Psoas muscle (tissue), 8 donors: ENCODE measurements at places on chromosomes 16 and 17. TPM values are rescaled to one million over a fixed set of nuclear protein-coding genes. Genes with fewer than 3 reads are reported as not detected.

Gene CACNG3
- total RNA-seq = not detected

- H3K27me3 ChIP-seq = no peaks in the 10 kb centered on the region
- H3K27ac ChIP-seq = no peak overlapping the region
- no peak overlapping the region for H3K4me3 ChIP-seq
Observed at GRCh38 chr17:78448356-78448993, 70.0 kb downstream of the PGS1 start.

Gene KRTAP4-9
- total RNA-seq = not detected

- H3K36me3 ChIP-seq = no peaks in the 10 kb centered on the region
- H3K4me1 ChIP-seq = no peaks in the 10 kb centered on the region
- no peak overlapping the region for H3K27ac ChIP-seq
- no peaks in the 10 kb centered on the region for H3K27me3 ChIP-seq
- no peak for DNase-seq
Observed at GRCh38 chr16:83185902-83186301, 559.1 kb downstream of the CDH13 start.

GRCh38 chr17:70499067-70499786, 329.9 kb downstream of the KCNJ2 start:
- no peak overlapping the region for H3K27ac ChIP-seq
- no peak overlapping the region for H3K4me3 ChIP-seq
- H3K4me1 ChIP-seq = no peaks in the 10 kb centered on the region
- H3K36me3 ChIP-seq = no peaks in the 10 kb centered on the region
- no peaks in the 10 kb centered on the region for H3K27me3 ChIP-seq

- no peak overlapping the region for H3K27ac ChIP-seq
- H3K4me3 ChIP-seq = no peak overlapping the region
- peaks cover 6% of the 10 kb centered on the region for H3K4me1 ChIP-seq
- no peaks in the 10 kb centered on the region for H3K36me3 ChIP-seq
- H3K27me3 ChIP-seq = no peaks in the 10 kb centered on the region
Observed at GRCh38 chr16:14564861-14565687, 65.0 kb downstream of the PARN start.

Gene PRSS8
- not detected for total RNA-seq

Gene ACAP1
- 16.5 TPM for total RNA-seq

DNA sequence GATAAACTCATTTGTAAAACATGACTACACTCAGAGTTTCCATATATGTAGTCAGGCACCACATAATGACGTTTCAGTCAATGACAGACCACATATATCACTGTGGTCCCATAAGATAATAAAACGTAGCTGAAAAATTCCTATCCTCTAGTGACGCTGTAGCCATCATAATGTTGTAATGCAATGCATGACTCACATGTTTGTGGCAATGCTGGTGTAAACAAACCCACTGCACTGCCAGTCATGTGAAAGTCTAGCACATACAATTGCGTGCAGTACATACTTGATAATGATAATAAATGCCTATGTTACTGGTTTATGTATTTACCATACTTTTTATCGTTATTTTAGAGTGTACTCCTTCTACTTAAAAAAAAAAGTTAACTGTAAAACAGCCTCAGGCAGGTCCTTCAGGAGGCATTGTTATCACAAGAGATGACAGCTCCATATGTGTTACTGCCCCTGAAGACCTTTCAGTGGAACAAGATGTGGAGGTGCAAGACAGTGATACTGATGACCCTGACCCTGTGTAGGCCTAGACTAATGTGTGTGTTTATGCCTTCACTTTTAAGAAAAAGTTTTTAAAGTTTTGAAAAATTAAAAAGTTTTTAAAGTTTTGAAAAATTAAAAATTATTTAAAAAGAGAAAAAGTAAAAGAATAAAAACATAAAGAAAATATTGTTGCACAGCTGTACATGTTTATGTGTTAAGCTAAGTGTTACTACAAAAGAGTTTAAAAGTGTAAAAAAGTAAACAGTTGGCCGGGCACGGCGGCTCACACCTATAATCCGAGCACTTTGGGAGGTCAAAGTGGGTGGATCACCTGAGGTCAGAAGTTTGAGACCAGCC, 9.0 kb downstream of the STAT5B start:
- no peak for DNase-seq
- H3K4me1 ChIP-seq = peaks cover 34% of the 10 kb centered on the region
- H3K27ac ChIP-seq = peak overlapping the region; percentile 72

Gene KRTAP16-1
- not detected for total RNA-seq

Gene TBC1D3
- total RNA-seq = not detected

DNA sequence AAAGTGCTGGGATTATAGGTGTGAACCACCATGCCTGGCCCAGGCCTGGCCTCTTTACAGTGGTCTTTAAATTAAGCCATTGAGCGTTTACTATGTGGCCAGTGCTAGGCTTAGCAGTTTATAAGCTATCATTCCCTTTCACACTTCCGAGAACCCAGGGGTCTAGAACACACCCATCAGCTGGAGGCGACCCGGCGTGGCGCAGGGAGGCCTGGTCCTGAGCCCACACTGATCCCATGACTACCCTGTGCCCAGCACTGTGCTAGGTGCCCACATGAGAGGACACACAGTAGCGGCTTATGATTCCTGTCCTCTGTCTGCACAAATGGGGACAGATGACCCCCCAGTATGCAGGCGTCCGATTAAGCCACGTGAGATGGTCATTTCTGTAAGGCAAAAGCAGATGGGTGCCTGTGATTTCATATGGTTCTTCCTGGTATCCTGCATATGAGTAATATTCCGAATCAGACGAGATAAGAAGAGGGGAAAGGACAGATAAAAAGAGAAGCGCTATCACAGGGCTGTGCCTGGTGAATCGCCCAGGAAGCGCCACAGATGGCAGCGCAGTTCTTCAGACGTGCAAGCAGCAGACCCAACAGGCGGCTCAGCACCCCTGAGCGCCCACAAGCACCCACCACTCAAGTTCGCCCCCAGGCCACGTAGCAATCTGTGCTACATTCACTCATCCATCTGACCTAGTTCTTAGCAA, 5.3 kb downstream of the OSGIN1 start:
- H3K4me1 ChIP-seq = peaks cover 22% of the 10 kb centered on the region
- H3K27me3 ChIP-seq = no peaks in the 10 kb centered on the region
- H3K36me3 ChIP-seq = peaks cover 61% of the 10 kb centered on the region
- no peak for DNase-seq
- H3K27ac ChIP-seq = peak overlapping the region; percentile 24

DNA sequence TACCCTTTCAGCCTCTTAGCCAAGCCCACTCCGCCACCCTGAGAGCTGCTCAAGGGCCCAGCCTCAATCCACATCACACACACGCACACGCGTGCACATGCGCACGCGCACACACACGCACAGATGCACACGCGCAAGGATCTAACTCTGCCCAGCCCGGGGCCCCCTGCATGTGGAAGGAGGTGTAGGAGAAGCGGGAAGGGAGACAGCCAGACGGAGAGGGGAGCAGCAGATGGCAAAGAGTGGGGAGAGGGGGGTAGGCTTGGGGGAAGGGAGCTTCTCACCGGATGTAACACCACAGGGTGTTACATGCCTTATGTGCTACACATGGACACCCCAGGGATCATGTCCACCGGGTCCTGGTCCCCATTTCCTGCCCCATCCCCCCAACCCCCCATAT, 15.3 kb downstream of the DLG4 start:
- H3K4me1 ChIP-seq = peaks cover 7% of the 10 kb centered on the region
- peak overlapping the region; percentile 65 for H3K4me3 ChIP-seq
- peaks cover 1% of the 10 kb centered on the region for H3K27me3 ChIP-seq
- peaks cover 10% of the 10 kb centered on the region for H3K36me3 ChIP-seq
- no peak for DNase-seq
- no peak overlapping the region for H3K27ac ChIP-seq

Gene ZFP3
- total RNA-seq = 7.7 TPM

DNA sequence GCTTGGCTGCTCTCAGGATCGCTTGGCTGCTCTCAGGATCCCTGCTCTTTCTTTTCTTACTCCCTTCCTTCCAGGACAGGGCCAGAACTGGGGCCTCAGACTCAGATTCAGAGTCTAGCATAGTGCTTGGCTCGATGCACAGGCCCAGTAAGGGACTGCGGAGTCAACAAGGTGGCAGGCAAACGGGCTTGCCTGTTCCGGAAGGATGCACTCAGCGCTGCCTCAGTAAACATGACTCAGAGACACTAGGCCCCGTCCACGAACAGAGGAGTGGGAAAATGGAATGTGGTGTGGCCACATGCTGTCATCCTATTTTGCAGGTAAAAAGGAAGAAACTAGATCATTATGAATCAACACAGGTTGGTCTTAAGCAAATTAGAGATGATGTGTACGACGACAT, 9.8 kb downstream of the SPHK1 start:
- no peak overlapping the region for H3K4me3 ChIP-seq
- peaks cover 3% of the 10 kb centered on the region for H3K4me1 ChIP-seq
- H3K27ac ChIP-seq = no peak overlapping the region
- DNase-seq = no peak

Gene OMG
- total RNA-seq = not detected

DNA sequence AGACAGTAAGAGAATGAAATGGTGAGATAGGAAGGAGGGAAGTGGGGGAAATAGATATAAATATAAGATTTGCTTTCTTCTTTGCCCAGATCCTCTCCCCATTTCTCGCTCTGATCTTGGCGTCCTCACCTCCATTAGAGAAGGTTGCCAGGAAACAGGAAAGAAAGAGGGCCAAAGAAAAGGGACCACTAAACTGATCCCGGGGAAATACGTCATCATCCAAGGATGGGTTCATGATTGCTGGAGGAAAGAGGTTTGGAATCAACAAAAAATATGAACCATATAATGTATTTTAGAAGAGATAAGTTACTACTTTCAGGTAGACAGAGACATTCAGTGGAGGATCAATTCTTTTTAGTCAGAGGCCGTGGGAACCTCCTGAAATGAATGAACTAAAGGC, 536.0 kb downstream of the HAPSTR1 start:
- H3K4me1 ChIP-seq = no peaks in the 10 kb centered on the region
- no peak for DNase-seq

Gene TBC1D3L
- total RNA-seq = 7.9 TPM

DNA sequence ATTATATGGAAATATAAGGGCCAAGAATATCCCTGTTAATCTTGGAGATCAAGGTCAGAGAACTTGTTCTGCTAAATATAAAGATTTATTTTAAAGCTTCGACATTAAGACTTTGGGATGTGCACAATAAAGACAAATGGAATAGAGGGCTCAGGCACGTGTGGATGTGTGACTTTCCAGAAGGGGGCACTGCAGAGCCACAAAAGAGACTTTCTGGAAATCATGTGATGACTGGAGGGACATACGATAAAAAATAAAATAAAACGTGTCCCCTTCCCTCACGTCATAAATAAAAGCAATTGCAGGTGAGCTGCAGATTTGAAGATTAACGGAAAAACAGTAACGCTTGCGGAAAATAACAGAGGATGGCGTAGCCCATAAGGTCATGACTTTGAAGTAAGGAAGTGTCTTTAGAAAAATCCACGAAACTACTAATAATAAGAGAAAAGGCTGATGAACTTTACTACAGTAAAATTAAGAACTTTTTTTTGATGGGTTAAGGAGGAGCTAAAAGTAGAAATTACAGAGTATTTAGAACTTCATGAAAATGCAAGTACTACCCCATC, 9.4 kb upstream of the ENGASE start:
- no peak overlapping the region for H3K27ac ChIP-seq
- no peaks in the 10 kb centered on the region for H3K4me1 ChIP-seq
- H3K27me3 ChIP-seq = no peaks in the 10 kb centered on the region
- no peaks in the 10 kb centered on the region for H3K36me3 ChIP-seq
- no peak for DNase-seq

DNA sequence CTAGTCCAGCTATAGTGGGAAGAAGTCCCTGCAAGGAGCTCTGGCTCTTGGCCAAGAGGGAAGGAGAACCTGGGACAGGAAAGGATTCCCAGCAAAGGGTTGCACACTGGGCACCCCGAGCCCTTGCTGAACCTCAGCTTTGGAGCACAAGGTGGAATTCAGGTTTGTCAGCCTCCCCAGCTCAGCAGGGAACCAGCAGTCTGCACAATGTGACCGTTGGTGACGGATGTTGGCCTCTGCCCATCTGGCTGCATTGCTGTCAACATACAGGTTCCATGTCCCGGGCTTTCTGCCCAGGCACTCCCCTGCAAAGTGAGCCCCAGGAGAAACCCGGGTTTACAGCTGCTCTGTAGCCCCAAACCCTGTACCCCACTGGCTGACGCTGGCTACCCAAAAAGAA, 6.7 kb downstream of the RPRML start:
- peaks cover 4% of the 10 kb centered on the region for H3K27me3 ChIP-seq
- H3K4me1 ChIP-seq = no peaks in the 10 kb centered on the region
- DNase-seq = no peak

- H3K27me3 ChIP-seq = no peaks in the 10 kb centered on the region
- H3K27ac ChIP-seq = no peak overlapping the region
- H3K36me3 ChIP-seq = no peaks in the 10 kb centered on the region
- H3K4me3 ChIP-seq = no peak overlapping the region
- no peak for DNase-seq
Observed at GRCh38 chr16:77085981-77086380, 105.0 kb upstream of the MON1B start.

GRCh38 chr17:75571885-75572215, 15.8 kb upstream of the MYO15B start:
- H3K4me1 ChIP-seq = no peaks in the 10 kb centered on the region
- no peaks in the 10 kb centered on the region for H3K36me3 ChIP-seq
- H3K27ac ChIP-seq = no peak overlapping the region
- DNase-seq = no peak
- H3K4me3 ChIP-seq = no peak overlapping the region
- no peaks in the 10 kb centered on the region for H3K27me3 ChIP-seq

GRCh38 chr16:15498427-15499175, 64.2 kb downstream of the BMERB1 start:
- no peaks in the 10 kb centered on the region for H3K36me3 ChIP-seq
- peaks cover 11% of the 10 kb centered on the region for H3K4me1 ChIP-seq
- DNase-seq = no peak
- H3K27me3 ChIP-seq = no peaks in the 10 kb centered on the region
- H3K27ac ChIP-seq = no peak overlapping the region

GRCh38 chr17:76153640-76154039, 12.6 kb upstream of the FOXJ1 start:
- peaks cover 6% of the 10 kb centered on the region for H3K4me1 ChIP-seq
- peaks cover 61% of the 10 kb centered on the region for H3K36me3 ChIP-seq
- no peak overlapping the region for H3K27ac ChIP-seq
- H3K4me3 ChIP-seq = no peak overlapping the region
- DNase-seq = no peak

DNA sequence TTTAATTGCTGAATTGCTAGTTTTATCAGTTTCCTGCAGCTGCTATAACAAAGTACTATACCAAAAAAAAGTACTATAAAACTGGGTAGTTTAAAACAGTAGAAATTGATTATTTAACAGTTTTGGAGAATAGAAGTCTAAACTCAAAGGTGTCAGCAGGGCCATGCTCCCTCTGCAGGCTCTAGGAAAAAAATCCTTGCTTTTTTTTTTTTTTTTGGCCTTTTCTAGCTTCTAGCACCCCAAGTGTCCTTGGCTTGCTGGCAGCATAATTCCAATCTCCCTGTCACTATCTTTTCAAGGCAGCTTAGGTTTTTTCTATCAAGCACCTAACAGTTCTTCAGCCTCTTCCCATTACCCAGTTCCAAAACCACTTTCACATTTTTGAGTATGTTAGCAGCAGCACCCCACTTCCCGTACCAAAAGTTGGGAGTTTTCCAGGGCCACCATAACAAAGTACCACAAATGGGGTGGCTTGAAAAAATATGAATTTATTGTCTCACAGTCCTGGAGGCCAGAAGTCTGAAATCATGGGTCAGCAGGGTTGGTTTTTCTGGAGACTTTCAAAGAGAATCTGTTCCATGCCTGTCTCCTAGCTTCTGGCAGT, 37.4 kb downstream of the BPTF start:
- H3K27me3 ChIP-seq = no peaks in the 10 kb centered on the region
- no peak overlapping the region for H3K27ac ChIP-seq
- no peak for DNase-seq
- no peak overlapping the region for H3K4me3 ChIP-seq
- H3K4me1 ChIP-seq = peaks cover 30% of the 10 kb centered on the region
- peaks cover 8% of the 10 kb centered on the region for H3K36me3 ChIP-seq

- H3K4me1 ChIP-seq = no peaks in the 10 kb centered on the region
- DNase-seq = no peak
- H3K36me3 ChIP-seq = no peaks in the 10 kb centered on the region
- H3K4me3 ChIP-seq = no peak overlapping the region
- H3K27me3 ChIP-seq = peaks cover 41% of the 10 kb centered on the region
Observed at GRCh38 chr16:77430787-77431585, 3.8 kb downstream of the ADAMTS18 start.
